ENCODE measurements at places on chromosomes 13 and 19.

GRCh38 chr13:31175847-31176532 lies 14.3 kb upstream of the HSPH1 start:
- no peak for DNase-seq

- DNase-seq: no peak
These were observed 7.0 kb downstream of the PGLYRP1 start for GRCh38 chr19:46015687-46016425.

DNA sequence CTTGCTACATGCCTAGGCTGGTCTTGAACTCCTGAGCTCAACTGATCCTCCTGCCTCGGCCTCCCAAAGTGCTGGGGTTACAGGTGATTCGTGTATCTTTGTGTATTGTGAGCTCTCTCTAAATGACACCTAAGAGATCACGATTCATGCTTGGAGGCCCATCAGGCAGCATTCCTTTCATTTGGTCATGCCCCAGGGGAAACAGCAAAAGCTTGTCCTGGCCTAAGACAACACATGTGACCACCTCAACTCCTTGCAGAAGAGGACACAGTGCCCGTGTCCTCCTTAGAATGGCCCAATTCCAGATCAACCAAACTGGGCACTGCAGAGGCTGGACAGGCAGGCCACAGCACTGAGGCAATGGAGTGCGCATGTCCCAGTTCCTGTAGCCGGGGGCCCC lies 32.5 kb downstream of the ZC3H4 start:
- no peak for DNase-seq

DNA sequence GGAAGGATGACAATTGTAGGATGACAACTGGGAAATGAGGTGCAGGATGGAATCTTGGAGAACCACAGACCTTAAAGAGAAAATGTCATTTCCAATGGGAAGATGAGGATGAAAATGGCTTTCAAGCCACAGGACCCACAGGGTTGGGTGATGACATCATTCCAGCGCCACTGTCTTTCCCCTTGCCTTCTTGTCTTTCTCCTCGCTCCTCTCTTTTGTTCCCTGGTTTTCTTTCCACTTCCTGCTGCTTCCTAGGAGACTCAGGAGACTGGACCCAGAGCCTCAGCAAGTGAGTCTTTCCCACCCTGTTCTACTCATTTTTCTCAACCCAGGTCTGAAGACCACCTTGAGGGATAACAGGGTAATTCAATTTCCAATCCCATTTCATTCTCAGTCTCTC lies 548.8 kb downstream of the FGF9 start:
- no peak for DNase-seq

- no peak for DNase-seq
These were observed 89.2 kb downstream of the MZT1 start for GRCh38 chr13:72638059-72638815.

DNA sequence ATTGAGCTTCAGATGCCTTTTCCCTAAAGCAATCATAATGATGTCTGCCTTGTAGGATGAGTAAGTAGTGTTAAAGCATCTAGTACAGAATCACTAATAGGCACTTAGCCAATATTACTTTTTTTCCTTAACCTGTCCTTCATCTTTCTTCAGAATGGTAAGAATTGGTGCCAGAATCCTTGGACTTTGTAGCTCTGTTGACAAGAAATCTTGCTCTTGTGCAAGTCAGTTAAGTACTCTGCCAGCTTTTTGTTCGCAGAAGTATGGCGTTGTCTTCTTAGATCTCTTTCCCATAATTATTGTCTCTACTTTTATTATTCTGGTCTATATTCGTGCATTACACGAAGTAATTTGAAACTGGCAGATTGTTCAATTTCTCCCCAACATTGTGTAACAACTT lies 554.5 kb downstream of the PCDH9 start:
- DNase-seq: no peak

DNA sequence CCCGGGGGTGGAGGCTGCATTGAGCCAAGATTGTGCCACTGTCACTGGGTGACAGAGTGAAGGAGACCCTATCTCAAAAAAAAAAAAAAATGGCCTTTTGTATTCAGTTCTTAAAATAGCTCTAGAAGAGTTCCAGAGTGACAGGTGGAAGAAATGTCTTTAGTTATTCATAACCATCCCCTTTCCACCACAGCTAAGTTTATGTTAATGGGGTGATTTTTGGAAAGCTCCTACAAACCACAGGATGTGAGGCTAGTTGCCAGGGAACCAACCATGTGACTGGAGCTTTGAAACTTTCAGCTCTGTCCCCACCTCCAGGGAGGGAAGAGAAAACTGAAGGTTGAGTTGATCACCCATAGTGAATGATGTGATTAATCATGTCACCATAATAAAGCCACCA lies 6.9 kb downstream of the ZNF490 start:
- no peak for DNase-seq

- no peak for DNase-seq
These were observed 12.4 kb downstream of the SBNO2 start for GRCh38 chr19:1161716-1162115.

GRCh38 chr13:99484473-99484872 lies 16.8 kb upstream of the TM9SF2 start:
- no peak for DNase-seq

Data from activated CD8-positive, alpha-beta memory T cell treated with anti-CD3 and anti-CD28 coated beads for 4 hours (primary cell).